Activated naive CD4-positive, alpha-beta T cell treated with anti-CD3 and anti-CD28 coated beads, Interleukin-2, amount 50 U/mL, for 16 hours (primary cell): ENCODE measurements at places on chromosomes 6 and 20.

DNA sequence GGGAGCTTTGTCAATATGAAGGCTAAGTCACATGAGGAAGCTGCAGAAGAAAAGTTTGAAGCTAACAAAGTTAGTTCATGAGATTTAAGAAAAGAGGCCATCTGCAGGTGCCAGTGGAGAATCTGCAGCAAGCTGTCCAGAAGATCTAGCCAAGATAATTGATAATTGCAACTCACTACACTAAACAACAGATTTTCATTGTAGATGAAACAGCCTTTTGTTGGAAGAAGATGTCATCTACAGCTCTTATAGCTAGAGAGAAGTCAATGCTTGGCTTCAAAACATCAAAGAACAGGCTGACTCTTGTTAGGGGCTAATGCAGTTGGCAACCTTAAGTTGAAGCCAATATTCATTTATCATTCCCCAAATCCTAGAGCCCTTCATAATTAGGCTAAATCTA is 83.7 kb downstream of the RIN2 start:
- DNase-seq, result no peak

DNA sequence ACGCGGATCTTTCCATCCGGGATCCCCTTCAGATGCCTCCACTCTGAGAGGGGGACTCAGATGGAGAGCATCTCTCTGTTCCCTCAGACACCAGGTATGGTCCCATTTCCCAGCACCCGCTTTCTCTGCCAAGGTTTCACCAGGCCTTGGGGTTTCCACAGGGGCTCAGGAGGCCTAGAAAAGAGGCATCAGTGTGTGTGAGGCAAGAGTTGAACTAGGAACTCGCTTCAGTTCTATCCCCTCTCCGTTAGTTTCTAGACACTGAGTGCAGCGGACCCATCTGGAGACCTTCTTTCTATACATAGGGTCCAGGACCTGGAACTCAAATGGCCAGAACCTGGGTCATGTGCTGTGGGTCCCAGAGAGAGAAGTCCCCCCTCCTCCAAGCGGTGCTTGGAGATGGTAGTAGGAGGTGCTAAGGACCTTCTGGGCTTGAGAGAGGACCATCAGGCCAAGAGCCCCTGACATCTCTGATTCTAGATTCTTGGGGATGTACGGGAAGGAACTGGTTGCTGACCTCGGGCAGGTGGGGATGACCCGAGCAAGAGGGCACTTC is 2.1 kb downstream of the SLC12A5 start:
- no peak for DNase-seq

DNA sequence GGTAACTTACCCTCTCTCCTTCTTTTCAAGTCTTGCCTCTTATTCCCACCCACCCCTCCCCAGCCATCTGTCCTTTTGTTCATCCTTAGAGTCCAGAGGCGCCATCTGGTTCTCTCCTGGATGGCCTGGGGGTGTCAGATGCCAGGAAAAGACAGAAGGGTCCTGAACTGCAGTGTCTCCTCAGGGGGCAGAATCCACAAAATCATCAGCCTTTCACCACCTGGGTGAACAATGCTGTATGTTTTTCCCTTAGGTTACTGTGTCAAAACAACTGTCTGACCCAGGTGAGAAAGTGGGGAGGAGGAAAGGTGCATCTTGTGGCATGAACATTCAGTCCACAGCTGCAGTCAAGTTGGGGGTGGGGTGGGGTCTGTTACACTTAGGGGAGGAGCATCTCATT is 47.9 kb upstream of the FYN start:
- no peak for DNase-seq

DNA sequence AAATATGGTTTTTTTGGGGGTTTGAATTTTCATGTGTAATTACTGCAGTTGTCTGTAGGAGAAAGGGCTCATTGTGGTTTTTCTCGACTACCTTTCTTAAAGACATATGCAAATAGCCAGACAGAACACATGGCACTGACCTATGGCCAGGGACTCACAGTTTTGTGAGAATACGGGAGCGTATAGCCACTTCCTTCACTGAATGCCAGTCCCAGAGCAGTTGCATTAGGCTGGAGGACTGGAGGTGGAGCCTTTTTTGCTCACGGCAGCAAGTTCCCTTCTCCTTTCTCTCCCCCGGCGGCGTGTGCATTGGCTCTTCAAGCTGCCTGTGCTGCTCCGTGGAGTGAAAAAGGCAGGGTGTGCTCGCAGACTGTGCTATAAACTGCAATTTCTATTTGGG is 114.9 kb downstream of the AKAP7 start:
- peak; percentile 15 for DNase-seq
